ENCODE measurements at places on chromosomes 1 and 21.

GRCh38 chr1:98706173-98706843 lies 44.8 kb downstream of the SNX7 start:
- peak; percentile 7 for DNase-seq

GRCh38 chr1:93631626-93632365 lies 49.8 kb downstream of the BCAR3 start:
- DNase-seq: peak; percentile 37

GRCh38 chr1:164325786-164326185 lies 233.2 kb upstream of the PBX1 start:
- DNase-seq: no peak

GRCh38 chr1:101236516-101237228 lies at the start of gene S1PR1:
TSS of gene S1PR1 (plus strand) at chr1:101237019. CDS start at chr1:101238985, 1,966 bp downstream.
- peak; percentile 77 for DNase-seq

GRCh38 chr1:225735252-225736149 lies 42.1 kb upstream of the SRP9 start:
- peak; percentile 97 for DNase-seq

- DNase-seq: peak; percentile 28
These were observed 7.5 kb downstream of the COL9A2 start for GRCh38 chr1:40309374-40310128.

GRCh38 chr1:22056936-22057335 lies 4.4 kb downstream of the CDC42 start:
- no peak for DNase-seq

DNA sequence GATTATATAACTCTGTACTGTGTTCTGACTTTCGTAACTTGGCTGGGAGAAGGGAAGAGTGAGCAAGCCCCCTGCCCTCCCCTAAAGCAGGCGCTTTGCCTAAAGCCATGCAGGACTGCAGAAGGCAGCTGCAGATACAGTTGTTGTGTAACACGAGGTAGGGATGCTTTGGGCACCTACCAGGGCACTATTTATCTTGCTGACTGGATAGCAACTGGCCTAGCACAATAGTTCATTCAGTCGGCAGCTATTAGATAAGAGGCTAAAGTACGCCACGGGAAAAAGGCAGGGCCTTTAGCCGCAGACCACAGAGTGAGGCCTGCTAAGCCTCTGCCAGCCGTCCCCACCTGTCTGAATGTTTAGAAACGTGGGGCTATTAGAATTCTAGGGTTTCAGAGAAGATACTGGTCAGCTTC lies 80.9 kb downstream of the TTC3 start:
- DNase-seq: peak; percentile 54

- peak; percentile 74 for DNase-seq
These were observed 34.8 kb downstream of the ZMYND12 start for GRCh38 chr1:42420911-42421585.

GRCh38 chr1:174967845-174968705 lies 31.7 kb upstream of the CACYBP start:
- no peak for DNase-seq

- DNase-seq: no peak
These were observed 252.7 kb downstream of the TTLL7 start for GRCh38 chr1:83746234-83746633.

DNA sequence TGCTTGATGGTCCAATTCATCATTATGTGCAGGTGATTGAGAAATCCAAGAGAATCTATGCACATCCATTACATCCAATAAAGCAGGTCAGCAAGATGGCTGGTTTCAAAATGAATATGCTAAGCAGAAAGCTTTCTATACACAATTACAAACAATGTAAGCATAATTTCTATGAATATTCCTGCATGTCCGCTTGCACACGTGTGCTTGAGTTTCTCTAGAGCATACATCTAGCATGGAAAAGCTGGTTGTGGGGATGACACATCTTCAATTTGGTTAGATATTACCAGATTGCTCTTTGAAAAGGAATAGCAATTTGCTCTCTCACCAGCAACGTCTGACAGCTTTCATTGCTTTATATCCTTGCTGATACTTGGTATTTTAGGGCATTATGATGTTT lies 160.4 kb upstream of the HMGB4 start:
- no peak for DNase-seq

GRCh38 chr1:221725735-221726672 lies 15.9 kb downstream of the DUSP10 start:
- peak; percentile 65 for DNase-seq

DNA sequence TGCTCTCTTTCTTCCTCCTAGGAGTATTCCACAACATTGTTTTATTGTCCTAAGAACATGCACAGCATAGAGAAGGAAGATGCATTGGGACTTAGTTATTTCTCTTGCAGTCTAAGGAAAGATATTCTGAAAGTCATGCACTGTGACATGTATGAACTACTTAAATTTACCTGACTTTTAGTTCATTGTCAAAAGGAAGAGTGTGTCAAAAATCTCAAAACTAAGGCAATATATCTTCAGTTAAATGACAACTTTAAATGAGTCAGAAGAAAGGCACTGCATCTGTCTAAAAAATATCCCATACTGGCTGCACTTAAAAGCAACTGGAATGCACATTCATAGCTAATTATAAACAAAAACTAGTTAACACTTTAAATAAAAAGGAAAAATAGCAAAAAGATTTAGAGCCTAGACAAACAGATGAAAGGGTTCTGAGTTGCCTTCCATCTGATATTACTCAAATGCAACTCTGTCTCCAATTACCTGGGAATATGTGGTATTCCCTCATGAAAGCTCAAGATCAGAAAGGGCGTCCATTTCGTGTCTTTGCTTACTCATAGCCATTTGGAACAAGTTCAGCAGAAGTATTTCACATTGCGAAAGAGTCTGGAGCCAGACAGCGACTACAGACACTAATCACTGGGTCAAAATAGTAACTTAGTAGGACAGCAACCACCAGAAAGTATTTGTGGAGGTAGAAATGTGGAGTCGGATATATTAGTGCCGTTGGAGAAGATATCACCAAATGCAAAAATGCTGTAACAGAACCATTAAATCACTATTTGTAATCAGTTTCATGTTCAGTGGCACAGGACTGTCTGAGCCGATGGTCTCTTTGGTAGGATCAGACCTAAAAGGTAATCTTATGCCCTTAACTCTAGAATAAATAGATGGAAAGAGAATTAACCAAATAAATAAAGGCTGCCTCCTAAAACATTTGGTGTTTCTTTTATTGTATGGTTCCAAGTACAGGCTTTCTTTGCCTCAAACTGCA lies 225.7 kb downstream of the GREM2 start:
- DNase-seq: peak; percentile 96

GRCh38 chr1:19529664-19530063 lies 44.3 kb upstream of the CAPZB start:
- DNase-seq: no peak

Measured in iris pigment epithelial cell (primary cell).